ENCODE measurements at places on chromosomes 5 and 9.

GRCh38 chr5:144093868-144094267 is 76.6 kb downstream of the YIPF5 start:
- DNase-seq: no peak

GRCh38 chr9:80400624-80401230 is 829.0 kb downstream of the TLE4 start:
- no peak for DNase-seq

DNA sequence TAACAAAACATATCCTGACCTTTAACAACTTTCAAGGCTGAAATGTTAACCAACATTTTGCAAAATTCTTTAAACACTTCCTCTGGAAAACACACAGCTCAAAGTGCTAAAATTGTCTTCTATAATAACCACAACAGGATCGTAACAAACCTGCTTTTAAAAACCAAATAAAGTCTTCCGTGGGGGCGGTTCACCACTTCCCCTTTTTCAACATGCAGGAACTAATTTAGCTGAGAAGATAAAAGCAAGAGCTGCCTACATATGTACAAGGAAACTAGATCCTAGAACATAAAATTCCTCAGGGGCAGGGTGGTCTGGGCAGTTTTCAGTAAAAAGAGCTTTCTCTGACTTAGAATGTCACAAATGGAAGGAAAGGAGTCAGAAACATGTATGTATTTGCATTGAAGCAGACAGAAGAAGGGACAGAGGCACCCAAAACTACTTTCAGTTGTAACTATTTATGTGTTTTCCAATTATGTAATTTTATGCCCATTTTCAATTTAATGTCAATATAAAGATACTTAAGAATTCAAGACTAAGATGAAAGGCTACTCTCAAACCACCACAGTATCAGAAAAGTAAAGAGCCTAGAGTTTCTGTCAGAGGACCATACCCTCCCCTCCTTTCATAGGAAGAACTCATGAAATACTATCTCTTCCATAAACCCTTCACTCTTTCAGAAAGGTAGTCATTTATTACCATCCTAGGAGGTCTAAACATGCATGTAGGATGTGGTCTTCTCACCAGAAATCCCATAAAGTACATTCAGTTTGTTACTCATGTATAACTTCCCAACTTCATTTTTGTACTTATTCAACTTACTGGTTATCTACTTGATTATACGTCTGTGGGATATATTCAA is 185.9 kb upstream of the RASA1 start:
- no peak for DNase-seq

- DNase-seq: no peak
Measured at GRCh38 chr5:19855453-19855852, 132.5 kb downstream of the CDH18 start.

- no peak for DNase-seq
Measured at GRCh38 chr9:138111607-138112006, 234.0 kb downstream of the CACNA1B start.

DNA sequence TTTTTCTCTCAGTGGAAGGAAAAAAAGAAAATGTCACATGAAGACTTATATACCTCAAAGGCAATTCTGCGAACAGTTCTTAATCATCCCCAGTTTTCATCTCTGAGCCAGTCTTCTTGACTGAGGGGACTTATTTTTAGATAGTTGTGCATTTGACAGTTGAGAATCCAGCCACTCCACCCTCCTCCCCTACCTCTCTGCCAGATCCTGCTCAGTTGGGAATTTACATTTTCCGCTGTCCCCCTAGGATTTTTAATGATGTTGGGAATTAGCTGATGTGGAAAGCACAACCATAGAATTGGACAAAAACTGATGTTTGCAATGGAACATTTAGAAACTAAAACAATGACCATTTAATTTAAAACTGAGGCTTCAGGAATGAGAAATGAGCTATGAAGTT is 194.3 kb upstream of the PIK3R1 start:
- no peak for DNase-seq

GRCh38 chr5:151707567-151707966 is 20.9 kb upstream of the SPARC start:
- no peak for DNase-seq

GRCh38 chr5:159030357-159030756 is 69.4 kb downstream of the EBF1 start:
- DNase-seq: no peak

DNA sequence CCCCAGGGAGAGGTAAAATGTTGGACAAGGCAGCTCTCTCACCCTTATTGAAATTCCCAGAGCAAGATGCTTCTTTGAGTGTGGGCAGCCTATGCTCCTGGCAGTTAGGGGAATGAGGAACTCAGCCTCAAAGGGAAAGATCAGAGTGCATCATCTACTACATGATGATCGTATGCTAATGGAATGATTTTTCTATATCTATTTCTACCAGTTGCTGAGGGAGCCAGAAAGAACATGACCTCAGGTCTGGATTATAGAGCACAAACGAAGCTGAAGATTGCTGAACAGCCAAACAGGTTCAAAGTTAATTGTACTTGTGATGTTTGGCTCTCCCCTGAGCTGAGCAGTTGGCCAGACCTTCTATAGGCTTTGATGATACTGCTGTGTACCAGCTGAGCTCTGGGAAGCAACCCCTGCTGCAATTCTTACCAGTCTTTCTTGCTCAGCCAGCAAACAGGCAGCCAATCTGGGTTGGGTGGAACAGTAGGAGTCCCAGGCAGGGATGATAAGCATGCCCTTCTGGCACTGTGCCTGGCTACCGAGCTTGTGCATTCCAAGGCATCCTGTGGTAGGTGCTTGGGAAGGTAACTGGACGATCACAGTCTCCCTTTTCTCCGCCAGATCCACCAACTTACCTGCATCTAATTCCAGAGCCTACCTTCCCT is 10.3 kb upstream of the FBXL7 start:
- DNase-seq: peak; percentile 82

- DNase-seq: no peak
Measured at GRCh38 chr9:110320651-110321445, 16.8 kb downstream of the TXNDC8 start.
